Neural crest cell (in vitro differentiated cells): ENCODE measurements at places on chromosomes 4 and X.

GRCh38 chrX:49209434-49210251, 9.7 kb upstream of the SYP start:
- no peak for DNase-seq

DNA sequence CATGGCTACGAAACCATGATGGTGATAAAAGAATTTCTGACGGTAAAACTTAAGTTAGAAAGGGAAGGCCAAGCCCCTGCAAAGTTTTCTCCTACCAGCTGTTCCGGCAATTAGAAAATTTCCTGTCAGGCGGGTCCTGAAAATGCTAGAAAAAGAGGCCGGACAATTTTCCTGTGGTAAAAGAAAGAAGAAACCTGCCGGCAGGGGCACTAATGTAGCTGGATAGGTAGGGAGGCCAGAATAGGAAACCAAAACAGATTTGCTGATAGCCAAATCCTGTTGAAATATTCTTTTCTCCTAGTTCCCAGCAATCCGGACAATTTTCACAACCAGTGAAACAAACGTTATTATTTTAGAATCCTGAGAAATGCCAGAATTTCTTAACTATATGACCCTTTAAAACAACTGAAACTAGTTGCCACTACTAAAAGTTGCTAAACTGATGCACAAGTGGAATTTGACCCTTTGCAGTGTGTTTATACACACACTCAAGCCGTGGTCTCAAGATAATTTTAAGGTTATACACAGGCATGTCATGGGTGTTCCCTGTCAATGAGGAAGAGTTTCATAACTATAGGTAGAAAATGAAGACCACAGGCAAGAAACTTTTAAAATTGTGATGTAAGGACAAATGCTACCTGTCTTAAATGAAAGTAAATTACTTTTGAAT, 47.7 kb downstream of the RPS6KA3 start:
- no peak for DNase-seq

DNA sequence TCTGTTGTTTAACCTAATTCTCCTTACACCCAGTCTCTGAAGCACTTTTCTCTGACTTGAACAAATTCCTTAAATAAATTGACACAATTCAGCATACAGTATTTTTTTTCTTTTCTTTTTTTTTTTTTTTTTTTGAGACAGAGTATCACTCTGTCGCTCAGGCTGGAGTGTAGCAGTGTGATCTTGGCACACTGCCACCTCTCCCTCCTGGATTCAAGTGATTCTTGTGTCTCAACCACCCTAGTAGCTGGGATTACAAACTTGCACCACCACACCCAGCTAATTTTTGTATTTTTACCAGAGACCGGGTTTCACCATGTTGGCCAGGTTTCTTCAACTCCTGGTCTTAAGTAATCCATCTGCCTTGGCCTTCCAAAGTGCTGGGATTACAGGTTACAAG, 1498.1 kb upstream of the PCDH10 start:
- no peak for DNase-seq

DNA sequence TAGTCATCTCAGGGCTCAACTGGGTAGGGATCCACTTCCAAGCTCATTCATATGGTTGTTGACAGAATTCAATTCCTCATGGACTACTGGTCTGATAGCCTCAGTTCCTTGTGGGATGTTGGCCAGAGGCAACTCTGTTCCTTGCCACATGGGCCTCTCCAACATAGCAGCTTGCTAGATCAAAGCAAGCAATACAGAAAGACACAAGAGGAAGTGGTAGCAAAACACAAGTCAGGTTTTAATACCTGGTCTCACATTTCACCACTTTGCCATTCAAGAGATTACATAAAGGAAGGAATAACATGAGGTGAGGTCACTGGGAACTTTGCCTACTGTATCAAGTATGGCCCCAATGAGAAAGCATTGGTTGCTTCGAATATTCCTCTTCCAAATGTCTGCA, 79.2 kb downstream of the PRSS12 start:
- DNase-seq = no peak

GRCh38 chr4:107153956-107154355, 117.8 kb upstream of the DKK2 start:
- DNase-seq = no peak

DNA sequence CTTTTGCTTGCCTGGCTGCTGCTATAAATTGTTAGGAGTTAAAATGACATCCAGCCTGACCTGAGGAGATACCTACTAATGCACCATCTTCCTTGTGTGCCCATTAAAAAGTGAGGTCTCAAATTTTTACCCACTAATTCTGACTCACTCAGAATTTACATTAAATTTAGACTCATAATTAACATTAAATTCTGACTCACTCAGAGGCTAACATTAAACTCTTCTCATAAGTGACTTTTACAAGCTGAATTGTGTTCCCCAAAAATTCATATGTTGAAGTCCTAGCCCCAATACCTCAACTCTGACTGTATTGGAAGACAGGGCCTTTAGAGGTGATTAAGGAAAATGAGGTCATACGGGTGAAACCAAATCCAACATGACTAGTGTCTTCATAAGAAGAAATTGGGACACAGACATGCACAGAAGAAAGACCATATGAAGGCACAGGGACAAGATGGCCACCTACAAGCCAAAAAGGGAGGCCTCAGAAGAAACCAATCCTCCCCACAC, 11.8 kb downstream of the CASP6 start:
- no peak for DNase-seq

GRCh38 chrX:43970528-43970927, 2.7 kb downstream of the NDP start:
- DNase-seq = no peak

DNA sequence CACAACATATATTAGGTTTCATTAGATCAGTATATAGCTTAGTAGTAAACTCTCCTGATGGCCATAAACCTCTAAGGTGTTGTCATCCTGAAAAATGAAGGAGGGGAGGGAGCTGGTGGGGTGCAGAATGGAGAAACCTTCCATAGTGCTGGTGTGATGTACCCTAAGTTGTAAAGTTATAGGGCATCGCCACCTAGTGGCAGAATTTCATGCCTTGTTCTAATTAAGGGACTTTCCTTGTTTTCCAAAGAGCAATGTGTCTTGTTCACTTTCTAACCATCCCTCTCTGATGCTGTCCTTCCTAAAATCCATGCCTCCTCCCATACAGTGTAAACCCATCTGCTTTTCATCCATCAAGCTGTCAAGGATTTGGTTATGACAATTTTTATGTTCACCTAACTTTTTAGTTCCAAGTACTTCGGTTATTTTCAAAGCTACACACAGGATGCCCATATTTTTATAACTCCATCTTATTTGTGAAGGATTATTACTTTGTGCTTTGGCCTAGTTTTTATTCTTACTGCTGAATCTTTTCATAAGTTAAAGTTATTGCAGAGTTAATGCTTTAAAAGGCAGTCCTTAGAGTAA, 4.5 kb downstream of the NBDY start:
- DNase-seq = peak; percentile 48

GRCh38 chr4:148565801-148566200, 123.6 kb upstream of the NR3C2 start:
- DNase-seq = no peak

DNA sequence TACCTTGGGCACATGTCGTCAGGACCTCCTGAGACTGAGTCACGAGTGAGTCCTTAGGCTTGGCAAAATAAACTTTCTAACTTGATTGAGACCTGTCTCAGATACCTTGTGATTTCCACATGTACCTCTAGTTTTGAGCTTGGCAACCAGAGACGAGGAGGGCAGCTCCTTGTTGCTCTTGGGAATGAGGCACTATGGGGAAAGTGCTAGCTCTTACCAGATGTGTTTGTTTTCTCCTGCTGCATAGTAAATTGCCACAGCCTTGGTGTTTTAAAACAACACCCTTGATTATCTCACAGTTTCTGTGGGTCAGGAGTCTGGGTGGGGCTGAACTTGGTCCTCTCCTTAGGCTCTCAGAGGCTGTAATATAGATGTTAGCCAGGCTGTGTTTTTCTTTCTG, 59.1 kb upstream of the MAML3 start:
- no peak for DNase-seq

- no peak for DNase-seq
These were observed 41.1 kb downstream of the ZFX start for GRCh38 chrX:24190500-24191156.

DNA sequence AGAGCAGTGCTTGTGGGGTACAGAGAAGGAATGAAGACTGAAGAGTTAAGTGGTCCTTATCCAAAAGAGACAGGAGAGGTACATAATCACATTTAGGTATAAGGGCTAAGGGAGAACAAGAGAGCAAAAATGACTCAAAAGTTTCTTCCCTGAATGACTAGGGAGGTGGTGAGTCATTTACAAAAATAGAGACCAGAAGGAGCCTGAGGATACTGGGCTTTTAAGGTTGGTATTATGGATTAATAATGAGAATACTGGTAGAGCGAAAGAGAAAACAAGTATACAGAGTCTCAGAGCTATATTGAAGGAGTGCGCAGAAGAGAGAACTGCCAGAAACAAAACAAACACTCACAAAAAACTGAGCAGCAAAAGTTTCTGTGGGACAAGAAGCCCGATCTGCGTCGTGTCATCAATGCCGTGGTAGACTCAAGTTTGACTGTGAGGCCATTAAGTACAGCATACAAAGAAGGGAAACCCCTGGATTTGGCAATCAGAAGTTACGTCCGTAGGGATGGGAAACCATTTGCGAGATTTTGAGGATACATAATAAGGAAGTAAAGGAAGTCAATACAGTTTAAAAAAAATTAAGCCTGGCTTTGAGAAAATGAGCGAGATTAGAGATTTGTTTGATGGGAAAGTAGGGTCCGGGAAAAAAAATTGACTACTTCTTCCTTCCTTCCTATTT, 129.1 kb upstream of the STIM2 start:
- DNase-seq = no peak

DNA sequence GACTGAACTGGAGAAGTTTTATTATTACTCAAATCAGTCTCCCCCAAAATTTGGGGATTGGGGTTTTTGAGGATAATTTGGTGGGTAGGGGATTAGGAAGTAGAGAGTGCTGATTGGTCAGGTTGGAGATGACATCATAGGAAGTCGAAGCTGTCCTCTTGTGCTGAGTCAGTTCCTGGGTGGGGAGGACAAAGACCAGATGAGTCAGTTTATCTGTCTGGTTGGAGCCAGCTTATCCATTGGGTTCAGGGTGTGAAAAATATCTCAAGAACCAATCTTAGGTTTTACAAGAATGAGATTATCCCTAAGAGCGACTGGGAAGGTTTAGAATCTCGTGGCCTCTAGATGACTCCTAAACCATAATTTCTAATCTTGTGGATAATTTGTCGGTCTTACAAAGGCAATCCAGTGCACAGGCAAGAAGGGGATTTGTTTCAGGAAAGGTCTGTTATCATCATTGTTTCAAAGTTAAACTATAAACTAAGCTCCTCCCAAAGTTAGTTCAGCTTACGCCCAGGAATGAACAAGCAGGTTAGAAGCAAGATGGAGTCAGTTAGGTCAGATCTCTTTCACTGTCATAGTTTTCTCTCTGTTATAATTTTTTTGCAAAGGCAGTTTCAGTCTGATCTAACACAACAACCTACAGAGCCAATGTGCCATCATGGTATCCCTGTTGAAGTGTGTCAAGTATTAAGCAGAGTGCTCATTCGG, 274.5 kb downstream of the SLC7A11 start:
- DNase-seq = no peak

DNA sequence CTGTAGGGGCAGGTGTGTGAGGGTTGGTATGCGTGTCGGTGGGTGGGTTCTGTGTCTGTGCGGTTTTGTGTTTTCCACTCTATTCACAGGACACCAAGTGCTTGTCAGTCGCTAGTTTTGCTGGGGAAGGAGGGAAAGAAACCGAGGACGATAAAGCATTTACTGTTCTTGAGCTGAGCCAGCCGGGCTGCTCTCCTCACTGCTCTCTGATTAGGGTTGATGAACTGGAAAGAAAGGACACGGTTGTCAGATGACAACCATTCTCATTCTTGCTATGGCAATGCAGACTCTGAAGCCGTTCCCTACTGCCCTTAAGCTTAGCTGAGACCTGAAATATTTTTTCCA, 832 bp downstream of the EGFL6 start:
- no peak for DNase-seq

- DNase-seq = no peak
These were observed 783.5 kb upstream of the MAGEB2 start for GRCh38 chrX:29431895-29432294.

- peak; percentile 77 for DNase-seq
These were observed 24.9 kb downstream of the ALPK1 start for GRCh38 chr4:112321776-112322684.

GRCh38 chrX:103780336-103781061, 3.9 kb downstream of the PLP1 start:
- DNase-seq = peak; percentile 17

GRCh38 chr4:169241464-169241863, 29.3 kb downstream of the SH3RF1 start:
- DNase-seq = no peak

DNA sequence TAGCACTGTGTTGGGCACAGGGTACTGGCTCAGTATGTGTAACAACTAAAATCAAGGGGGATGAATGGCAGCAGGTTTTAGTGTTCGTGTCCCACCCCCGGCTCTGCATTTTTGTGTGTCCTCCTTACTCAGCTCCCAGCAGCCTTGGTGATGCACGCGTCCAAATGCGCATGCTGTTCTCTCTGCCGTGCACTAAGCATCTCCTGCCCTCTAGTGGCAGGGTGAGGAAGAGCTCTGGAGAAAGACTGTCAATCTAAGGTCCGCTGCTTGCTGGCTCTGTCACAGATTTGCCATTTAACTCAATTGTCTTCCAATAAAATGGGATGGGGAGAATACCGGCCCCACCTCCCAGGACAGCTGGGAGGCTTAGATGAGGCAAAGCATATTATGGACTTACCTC, 61.4 kb downstream of the WFS1 start:
- DNase-seq = no peak

DNA sequence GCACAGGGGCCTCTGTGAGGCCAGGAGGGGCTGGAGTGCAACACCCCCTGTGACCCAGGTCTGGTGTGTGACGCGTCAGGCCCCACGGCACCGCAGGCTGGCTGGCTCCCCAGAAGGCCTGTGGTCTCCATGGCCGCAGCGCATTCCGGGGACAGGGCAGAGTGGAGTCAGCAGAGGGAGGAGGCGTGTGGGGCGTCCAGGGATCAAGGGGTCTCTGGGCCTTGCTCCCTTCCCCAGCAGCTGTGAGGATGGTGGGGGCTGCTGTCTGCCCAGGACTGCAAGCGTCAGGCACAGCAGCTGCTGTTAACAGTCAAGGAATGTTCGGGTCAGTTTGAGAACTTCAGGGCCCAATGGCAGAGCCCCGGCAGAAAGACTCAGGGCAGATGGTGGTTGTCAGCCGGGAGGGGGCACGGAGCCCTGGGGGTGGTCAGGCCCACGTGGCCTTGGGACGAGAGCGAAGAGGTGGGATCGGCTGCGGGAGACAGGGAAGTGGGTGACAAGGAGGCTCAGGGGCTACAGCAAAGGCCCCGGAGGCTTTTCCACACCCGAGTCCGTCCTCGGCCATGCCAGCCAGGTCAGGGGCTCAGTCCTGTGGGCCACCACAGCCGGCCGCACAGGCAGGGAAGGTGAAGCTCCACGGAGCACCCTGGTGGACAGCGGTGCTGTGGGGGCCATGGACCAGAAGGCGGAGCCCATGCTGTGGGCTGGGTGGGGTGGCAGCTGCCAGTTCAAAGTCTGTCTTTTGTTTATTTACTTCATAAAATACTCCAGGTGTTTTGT, 18.3 kb downstream of the PCGF3 start:
- DNase-seq = no peak

- DNase-seq = no peak
These were observed 256.0 kb upstream of the SFRP2 start for GRCh38 chr4:154044742-154045485.

- DNase-seq = no peak
These were observed 76.6 kb downstream of the ITIH6 start for GRCh38 chrX:54721424-54721823.
